ENCODE measurements at places on chromosomes 16 and 17.

DNA sequence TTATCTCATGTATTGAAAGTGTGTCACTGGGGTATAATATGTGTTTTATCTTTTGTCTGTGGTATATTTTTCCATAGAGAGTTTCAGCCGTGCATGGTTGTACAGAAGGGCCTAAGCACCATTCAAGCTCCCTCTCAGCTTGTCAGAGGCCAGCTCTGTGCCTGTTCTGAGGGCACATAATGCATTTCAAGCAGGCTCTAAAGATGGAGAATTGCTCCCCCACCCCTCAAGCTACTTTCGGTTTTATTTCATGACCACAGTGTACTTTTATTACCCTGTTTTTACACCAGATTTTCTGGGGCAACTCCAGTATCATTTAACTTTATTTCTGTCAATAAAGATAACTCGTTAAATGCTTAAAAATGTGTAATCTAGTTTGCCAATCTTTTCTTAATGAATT, 131.7 kb downstream of the SHISA6 start:
- no peak for ATAC-seq

GRCh38 chr16:88333848-88334777, 48.6 kb upstream of the ZNF469 start:
- no peak for ATAC-seq

DNA sequence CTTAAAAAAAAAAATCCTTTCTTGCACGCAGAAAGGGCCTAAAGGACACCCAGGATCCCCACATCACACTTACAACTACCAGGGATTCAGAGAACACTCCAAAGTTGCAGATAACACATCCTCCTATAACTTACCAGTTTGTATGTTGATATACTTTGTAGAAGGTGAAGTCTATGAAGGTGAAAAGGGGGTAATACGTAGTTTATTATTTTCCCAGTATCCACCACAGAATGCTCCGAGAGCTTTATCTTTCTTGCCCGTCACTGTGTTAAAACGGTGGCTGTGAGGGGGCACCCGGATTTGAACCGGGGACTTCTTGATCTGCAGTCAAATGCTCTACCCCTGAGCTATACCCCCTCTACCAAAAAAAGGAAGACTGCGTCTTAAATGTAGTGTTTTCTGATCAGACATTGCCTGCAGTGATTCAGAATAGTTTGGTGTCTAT, 7.9 kb upstream of the RPL23 start:
- ATAC-seq, result peak; percentile 53

DNA sequence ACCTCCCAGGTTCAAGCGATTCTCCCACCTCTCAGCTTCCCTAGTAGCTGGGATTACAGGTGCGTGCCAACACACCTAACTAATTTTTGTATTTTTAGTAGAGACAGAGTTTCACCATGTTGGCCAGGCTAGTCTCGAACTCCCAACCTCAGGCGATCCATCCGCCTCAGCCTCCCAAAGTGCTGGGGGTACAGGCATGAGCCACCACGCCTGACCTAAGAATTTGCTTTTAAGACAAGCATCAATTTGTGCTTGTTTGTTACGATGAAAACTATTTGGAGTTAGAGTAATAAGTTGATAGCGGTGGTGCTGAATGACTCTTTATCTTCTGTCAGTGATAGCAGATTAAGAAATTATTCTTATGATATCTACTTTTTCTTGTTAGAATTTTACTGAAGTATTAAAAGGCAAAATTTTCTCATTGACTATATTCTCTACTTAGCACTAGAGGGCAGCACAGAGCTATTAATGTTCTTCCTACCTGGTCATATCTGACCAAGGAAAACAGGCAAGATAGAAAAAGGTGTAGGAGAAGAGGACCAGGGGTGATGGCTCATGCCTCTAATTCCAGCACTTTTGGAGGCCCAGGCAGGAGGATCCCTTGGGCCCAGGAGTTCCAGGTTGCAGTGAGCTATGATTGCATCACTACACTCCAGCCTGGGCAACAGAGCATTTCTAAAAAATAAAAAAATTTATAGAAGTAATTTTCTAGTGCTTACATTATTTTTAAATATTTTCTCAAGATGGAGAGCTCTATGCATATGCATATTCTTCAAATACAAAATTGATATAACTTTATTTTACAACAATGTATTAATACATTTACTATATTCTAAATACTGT, 24.5 kb downstream of the STXBP4 start:
- peak; percentile 49 for ATAC-seq

DNA sequence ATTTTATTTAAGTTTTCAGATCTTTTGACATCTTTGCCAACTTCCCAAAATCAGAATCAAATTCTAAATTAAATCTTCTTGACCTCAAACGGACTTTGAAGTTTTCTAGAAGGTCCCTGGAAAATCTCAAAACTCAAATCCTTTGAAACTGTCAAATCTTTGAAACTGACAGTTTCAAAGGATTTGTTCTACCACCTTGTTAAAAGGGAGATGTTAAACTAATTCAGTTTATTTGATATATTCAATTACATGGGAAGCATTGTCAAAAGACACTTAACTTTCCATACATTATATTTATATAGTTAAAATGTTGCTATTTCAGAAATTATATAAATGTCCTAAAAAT, 3.4 kb upstream of the DPEP1 start:
- ATAC-seq, result no peak

- no peak for ATAC-seq
Observed at GRCh38 chr17:36777118-36777517, 160.2 kb upstream of the LHX1 start.

DNA sequence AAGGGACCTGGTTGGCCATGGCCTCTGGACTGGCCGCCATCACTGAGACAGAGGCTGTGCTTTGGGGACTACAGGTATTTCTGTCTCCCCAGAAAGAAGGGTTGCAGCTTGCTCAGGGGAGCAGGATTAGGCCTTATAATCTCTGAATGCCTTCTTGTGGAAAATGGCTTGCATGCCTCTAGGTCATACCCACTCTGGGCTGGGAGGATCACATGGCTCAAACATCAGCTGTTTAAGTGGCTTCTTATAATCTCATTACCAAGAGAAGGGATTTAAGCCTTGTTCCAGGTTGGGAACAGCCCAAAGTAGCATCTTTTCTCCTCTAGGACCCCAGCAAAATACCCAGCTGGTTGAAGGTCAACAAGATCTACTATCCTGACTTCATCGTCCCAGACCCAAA, 19.1 kb downstream of the LIG3 start:
- ATAC-seq, result no peak

GRCh38 chr16:31508706-31509195, 560 bp upstream of the RUSF1 start:
- ATAC-seq, result no peak

- no peak for ATAC-seq
Observed at GRCh38 chr16:86239381-86239780, 270.9 kb upstream of the FOXF1 start.

GRCh38 chr16:88810912-88811768, 588 bp downstream of the APRT start:
- peak; percentile 55 for ATAC-seq

DNA sequence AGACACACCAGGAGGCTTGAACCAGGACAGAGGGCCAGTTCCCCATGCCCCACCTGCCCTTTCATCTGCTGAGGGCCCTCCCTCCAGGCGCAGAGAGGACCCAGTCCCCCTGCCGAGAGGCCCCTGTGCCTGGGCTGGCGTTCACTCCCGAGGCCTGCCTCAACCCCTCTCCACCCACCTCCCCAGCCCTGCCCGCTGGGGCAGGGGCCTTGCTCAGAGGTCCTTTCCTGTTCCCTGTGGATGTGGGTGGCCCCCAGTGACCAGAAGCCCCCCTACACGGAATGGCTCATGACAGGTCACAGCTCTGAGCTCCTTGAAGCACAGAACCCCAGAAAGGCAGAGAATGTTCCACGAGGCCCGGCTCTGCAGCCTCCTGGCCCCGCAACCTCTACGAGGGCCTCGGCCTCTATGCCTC, 6.7 kb downstream of the TMC6 start:
- peak; percentile 17 for ATAC-seq

DNA sequence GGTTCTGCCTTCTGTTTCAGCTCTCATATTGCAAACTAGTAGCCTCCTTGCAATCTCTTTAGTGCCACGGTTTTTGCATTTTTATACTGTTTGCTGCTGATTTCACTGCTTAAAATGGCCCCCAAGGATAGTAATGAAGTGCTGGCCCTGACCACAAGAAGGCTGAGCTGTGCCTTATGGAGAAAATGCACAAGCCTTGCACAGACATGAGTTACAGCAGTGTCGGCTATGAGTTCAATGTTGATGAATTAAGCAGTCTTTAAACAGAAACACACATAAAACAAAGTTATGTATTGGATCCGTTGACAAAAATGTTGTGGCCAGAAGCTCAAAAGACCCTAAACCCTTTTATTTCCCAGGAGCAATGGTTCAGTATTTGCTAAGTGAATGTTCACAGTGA, 210.6 kb upstream of the DYNLRB2 start:
- no peak for ATAC-seq

DNA sequence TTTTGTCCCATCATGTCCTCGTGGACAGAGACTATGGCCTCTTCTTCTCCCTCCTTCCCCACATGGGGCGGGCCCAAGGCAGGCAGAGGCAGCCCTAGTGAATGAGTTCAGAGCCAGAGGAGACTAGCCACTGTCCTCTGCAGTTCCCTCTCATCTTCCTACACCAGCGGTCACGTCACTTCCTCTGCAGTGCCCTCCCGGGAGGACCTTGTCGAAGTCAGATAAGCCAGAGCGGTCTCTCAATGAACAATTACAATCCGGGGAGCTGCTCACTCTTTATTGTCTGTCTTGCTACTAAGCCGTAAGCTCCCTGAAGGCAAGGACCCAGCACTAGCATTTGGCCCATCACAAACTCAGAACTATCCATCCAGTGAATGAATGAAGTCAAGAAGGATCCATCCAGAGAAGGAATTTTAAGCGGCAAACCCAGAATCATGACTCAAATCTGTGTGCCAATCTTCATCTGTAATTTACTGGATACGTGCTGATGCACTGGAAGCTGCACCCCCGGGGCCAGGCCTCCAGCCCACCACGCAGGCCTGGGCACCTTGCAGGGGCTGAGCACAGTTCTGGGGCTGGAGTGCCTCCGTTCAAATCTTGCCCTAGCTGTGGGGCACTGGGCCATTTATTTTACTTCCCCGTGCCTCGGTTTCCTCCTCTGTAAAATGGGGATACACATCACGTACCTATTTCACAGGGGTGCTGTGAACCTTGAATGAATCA, 18.1 kb downstream of the ZNF423 start:
- ATAC-seq, result no peak

DNA sequence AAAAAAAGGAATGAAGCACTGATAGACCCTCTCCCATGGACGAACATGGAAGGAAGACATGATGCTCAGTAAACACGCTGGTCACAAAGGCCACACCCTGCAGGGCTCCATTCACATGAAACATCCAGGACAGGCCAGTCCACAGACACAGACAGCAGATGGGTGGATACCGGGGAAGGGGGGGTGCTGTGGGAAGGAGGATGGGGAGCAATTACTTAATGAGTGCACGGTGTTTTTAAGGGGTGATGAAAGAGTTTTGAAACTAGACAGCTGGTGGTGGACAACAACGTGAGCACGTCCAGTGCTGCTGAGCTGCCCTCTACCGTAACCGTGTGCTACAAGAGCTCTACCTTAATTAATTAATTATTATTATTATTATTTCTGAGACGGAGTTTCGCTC, 6.0 kb upstream of the SLC16A3 start:
- no peak for ATAC-seq

GRCh38 chr17:181245-182049, at the start of gene DOC2B:
Gene DOC2B, minus strand, starts transcription at chr17:181650. Its CDS starts 171 bp downstream, at chr17:181479.
- peak; percentile 83 for ATAC-seq

GRCh38 chr17:29546830-29547229, 20.0 kb downstream of the ABHD15 start:
- ATAC-seq, result no peak

DNA sequence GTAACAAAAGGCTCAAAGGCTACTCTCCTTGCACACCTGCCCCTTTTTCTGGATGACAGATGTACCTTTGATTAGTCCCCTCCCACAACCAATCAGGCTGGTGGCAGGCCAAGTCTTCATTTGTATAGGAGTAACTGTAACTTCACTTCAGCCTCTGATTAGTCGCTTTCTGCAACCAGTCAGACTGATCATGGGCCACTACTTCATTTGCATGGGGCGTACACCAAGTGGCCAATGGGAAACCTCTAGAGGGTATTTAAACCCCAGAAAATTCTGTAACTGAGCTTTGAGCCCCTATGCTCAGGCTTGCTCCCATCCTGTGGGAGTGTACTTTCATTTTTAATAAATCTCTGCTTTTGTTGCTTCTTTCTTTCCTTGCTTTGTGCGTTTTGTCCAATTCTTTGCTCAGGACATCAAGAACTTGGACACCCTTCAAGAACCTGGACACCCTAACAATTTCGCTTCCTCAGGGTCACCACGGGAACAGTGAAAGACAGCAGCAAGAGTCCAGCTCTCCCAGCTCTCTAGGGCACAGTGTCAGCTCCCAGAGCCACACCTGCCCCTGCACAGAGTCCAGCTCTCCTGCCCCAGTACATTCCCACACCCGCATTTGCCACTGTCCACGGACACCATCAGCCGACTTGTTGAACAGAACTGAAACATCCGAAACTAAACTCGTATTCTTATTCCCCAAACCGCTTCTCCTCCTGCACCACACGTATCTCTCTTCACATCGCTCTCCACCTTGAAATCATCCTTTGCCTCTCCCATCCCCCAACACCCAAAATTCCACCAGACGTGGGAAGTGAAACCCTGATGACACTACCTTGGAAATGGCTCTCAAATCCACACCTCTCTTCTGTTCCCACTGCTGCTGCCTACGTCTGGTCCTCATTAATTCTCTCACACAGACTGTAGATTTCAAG, 53.4 kb downstream of the ABCC12 start:
- no peak for ATAC-seq

DNA sequence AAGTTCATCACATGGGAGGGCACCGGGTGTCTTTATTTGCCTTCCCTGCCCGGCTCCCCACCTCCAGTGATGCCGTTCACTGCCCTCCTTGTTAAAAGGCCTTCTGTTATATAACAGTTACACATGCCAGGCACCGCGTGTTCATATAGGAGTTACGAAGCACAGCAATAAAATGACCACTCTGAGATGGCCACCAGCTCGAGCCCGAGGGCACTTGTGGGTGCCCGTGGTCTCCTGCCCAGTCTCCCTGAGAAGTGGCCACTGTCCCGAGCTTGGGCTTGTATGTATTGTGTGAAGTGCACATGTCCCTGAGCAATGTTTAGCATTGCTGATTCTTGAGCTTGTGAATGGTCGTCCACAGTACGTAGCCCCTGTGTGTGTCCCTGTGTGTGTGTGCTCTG, 355.6 kb downstream of the SEC14L1 start:
- no peak for ATAC-seq

DNA sequence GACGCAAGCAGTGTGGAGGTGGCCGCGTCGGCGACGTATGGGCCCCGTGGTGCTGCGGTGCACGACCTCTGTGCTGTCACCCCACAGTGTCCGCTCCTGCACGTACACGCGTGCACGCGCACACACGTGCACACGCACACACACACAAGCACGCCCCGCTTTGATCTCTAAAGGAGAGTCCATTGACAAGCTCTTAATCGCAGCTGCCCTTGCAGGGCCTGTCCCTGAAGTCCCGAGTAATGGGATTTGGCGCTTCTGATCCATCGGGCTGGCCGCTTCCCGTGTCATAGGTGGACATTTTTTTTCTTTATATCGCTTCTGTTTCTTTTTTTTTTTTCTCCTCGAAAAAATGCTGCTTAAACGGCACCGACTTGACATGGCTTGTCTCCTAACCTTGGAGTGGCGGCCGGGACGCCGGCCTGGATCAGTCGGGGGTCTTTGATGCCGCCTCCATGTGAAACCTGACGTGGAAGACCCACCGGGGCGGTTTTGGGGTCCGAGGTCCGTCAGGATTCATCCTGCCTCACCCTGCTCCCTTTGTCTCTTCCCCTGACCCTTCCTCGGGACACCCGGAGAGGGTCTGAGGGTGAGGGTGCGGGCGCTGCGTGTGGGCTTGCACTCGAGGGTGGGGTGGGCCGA, 8.3 kb upstream of the AXIN1 start:
- ATAC-seq, result no peak

Data from activated T-helper 17 cell treated with anti-CD3 and anti-CD28 coated beads, Interleukin-2, amount 50 U/mL, for 72 hours (primary cell).